ENCODE measurements at places on chromosomes 16 and 17.

DNA sequence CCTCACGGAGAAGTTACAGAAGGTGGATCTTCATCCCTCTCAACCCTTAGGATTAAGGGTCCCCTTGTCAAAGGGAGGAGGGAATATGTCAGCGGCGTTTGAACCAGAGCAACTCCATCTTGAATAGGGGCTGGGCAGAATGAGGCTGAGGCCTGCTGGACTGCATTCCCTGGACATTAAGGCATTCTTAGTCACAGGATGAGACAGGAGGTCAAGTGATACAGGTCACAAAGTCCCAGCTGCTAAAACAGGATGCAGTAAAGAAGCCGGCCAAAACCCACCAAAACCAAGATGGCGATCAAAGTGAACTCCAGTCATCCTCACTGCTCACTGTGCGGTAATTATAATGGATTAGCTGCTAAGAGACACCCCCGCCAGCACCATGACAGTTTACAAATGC is 36.7 kb downstream of the RBFOX3 start:
- no peak for DNase-seq

DNA sequence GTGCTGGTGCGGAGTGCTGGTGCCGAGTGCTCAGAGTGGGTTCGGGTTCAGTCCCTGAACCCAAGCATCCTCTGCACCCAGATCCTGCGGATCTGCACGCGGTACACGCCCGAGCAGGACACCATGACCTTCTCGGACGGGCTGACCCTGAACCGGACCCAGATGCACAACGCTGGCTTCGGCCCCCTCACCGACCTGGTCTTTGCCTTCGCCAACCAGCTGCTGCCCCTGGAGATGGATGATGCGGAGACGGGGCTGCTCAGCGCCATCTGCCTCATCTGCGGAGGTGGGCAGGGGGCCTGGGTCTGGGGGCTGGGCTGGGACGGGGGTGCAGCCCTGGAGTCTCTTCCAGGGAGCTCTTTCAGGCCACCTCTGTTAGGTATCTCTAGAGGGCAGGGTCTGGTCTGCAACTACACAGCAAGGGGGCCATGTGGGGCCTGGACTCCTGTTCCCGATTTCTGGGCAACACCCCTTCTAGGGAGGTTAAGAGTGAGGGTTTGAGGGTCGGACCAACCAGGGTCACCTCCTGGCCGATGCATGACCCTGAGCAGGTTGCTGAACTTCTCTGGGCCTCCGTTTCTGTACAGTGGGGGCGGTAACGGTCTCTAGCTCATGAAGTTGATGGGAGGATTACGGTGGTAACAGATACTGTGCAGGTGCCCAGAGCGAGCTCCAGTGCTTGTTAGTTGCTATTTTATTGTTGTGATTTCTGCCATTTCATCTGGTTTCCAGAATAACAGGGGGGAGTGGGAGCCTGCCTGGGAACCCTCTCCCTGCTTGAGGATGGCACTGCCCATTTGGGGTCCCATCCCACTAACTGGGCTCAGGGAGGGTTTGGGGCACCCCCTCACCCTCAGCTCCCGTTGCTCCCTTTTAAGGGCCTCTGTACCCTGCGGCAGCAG is 10.1 kb downstream of the GJD3 start:
- DNase-seq: no peak

GRCh38 chr16:54076006-54076504 is 210.5 kb downstream of the IRX3 start:
- no peak for DNase-seq

DNA sequence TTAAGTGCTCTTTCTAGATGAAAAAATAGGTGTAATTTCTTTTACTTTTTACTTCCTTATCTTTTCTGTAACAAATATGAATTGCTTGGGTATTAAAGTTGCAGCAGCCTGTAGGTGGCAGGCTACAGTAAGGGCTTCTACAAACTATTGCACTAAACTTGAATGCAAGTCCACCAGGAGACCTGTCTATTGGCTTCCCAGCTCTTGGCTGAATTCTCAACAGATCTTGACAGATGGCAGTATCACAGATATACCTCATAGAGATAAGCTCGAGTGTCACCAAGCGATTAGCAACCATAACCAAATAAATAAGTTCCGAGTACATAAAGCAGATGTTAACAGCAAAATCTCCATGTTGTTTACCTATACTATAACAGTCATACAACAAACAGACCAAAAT is 5.9 kb downstream of the BBS2 start:
- peak; percentile 52 for DNase-seq

DNA sequence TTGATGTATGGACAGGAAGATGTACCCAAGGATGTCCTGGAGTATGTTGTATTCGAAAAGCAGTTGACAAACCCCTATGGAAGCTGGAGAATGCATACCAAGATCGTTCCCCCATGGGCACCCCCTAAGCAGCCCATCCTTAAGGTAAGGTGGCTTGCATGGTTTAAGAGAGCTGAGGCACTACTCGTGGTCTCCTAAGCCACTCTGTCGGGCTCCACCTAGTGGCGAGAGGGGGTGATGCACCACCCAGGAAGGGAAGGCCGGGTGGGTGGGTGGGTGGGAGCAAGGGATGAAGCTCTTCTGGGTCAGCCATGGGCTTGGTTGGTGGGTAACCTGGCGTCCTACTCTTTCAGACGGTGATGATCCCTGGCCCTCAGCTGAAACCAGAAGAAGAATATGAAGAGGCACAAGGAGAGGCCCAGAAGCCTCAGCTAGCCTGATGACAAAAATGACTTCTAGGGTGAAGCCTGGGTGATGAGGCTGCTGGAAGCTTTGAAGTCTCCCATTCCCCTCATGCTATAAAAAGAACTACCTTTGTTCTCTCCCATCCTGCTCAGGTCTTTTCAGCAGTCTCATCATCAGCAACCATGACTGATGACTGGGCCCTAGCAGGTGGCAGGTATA is 21.5 kb downstream of the GPR179 start:
- no peak for DNase-seq

DNA sequence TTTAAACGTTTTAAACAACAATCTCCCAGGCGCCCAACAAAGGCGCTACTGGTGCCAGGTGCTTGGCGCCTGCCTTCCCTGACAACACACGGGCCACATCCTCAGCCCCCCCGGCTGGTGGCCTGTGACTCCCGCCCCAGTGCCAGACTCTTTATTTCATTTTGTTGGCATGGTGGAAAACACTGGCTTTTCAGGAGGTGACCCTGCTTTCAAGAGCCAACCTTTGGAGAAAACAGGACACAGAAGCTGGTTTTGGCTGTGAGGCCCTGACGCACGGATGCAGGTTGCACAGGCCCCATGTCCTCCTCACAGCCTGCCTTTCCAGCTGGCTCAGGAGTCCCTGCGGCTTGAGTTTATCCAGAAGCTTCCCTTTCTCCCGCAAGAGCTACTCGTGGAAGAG is 100.0 kb downstream of the METRNL start:
- peak; percentile 36 for DNase-seq

- DNase-seq: no peak
Observed at GRCh38 chr17:6070430-6070912, 292 bp downstream of the WSCD1 start.
